ENCODE measurements at places on chromosomes 4 and X. TPM values are rescaled to one million over a fixed set of nuclear protein-coding genes. Genes with fewer than 3 reads are reported as not detected.

POF1B gene
- not detected for total RNA-seq

CUL4B gene
- 19.4 TPM for total RNA-seq

EFHC2 gene
- 0.28 TPM for total RNA-seq

CCDC120 gene
- under 0.01 TPM for total RNA-seq

CXCL13 gene
- total RNA-seq: not detected

ZC4H2 gene
- 9.2 TPM for total RNA-seq

GC gene
- not detected for total RNA-seq

PLS3 gene
- 252 TPM for total RNA-seq

LANCL3 gene
- total RNA-seq: not detected

HSFX3 gene
- not detected for total RNA-seq

CYTL1 gene
- 1.4 TPM for total RNA-seq

GAGE12E gene
- total RNA-seq: not detected

DNA sequence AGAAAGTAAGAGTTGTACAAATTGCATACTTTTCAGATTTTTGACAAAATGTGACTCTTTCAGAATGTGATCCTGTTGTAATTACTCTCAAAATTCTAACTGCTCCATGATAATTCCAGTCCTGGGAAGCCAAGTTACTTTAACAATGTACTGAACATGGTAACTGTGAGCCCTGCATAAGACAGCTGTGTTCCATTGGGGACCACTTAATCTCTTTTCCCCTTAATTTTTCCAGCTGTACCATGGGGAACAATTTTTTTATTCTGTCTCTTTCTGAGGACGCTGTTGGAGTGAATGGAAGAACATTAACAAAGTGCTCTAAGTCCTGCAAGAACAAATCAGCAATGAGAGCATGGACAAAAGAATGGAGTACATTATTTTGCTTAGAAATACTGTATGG is 95.8 kb downstream of the UPRT start:
- no peaks in the 10 kb centered on the region for H3K4me1 ChIP-seq
- no peaks in the 10 kb centered on the region for H3K36me3 ChIP-seq
- no peak overlapping the region for H3K4me3 ChIP-seq
- no peak overlapping the region for H3K27ac ChIP-seq

DNA sequence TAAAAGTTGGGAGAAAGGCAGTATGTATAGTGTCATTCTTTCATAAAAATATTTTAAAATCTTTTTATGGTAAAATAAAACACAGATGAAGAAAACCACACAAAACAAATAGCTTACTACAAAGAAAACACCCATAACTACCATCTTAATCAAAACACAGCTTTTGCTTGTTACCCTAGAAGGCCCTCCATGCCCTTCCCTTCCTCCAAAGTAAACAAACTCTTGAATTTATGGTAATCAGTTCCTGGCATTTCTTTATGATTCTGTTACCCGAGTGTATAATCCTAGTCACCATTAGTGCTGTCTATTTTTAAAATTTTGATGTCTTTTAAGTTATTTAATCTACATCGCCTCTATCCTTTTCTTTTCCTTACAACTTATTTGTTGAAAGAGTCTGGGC is 170.9 kb downstream of the APBB2 start:
- no peaks in the 10 kb centered on the region for H3K4me1 ChIP-seq
- H3K4me3 ChIP-seq: no peak overlapping the region
- H3K27ac ChIP-seq: no peak overlapping the region
- H3K36me3 ChIP-seq: no peaks in the 10 kb centered on the region
- DNase-seq: no peak
- no peaks in the 10 kb centered on the region for H3K27me3 ChIP-seq

GRCh38 chr4:174940002-174940401 is 21.8 kb downstream of the ADAM29 start:
- no peaks in the 10 kb centered on the region for H3K4me1 ChIP-seq
- H3K36me3 ChIP-seq: no peaks in the 10 kb centered on the region
- no peak overlapping the region for H3K4me3 ChIP-seq
- no peak for DNase-seq

DNA sequence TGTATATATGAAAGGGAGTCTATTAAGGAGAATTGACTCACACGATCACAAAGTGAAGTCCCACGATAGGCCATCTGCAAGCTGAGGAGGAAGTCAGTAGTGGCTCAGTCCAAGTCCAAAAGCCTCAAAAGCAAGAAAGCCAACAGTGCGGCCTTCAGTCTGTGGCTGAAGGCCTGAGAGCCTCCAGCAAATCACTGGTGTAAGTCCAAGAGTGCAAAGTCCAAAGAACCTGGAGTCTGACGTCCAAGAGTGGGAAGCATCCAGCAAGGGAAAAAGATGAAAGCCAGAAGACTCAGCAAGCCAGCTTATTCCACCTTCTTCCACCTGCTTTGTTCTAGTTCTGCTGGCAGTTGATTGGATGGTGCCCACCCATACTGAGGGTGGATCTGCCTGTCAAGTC is 104.1 kb downstream of the IL1RAPL2 start:
- H3K27me3 ChIP-seq: no peaks in the 10 kb centered on the region
- H3K27ac ChIP-seq: no peak overlapping the region
- no peaks in the 10 kb centered on the region for H3K4me1 ChIP-seq
- H3K36me3 ChIP-seq: no peaks in the 10 kb centered on the region
- no peak for DNase-seq
- H3K4me3 ChIP-seq: no peak overlapping the region

GRCh38 chr4:4730249-4730648 is 129.2 kb upstream of the MSX1 start:
- no peaks in the 10 kb centered on the region for H3K4me1 ChIP-seq
- H3K27ac ChIP-seq: no peak overlapping the region

DNA sequence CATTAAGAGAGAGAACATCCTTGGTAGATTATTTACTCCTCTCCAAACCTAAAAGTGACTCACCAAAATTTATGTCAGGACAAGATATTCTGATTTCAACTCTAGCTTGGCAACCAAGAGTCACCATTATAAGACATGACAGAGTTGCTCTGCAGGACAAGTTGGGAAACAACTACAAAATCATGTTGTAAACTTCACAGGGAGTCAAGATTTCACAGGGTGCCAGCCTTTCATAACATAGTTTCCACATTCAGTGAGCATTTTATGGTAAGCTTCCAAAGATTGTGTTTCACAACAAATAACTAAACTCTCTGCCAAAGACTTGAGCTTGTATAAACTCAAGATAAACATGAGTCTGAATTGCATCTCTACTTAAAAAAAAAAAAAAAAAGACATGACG is 121.0 kb upstream of the DIAPH2 start:
- no peaks in the 10 kb centered on the region for H3K27me3 ChIP-seq
- H3K4me1 ChIP-seq: no peaks in the 10 kb centered on the region
- no peak overlapping the region for H3K4me3 ChIP-seq
- no peak overlapping the region for H3K27ac ChIP-seq

DNA sequence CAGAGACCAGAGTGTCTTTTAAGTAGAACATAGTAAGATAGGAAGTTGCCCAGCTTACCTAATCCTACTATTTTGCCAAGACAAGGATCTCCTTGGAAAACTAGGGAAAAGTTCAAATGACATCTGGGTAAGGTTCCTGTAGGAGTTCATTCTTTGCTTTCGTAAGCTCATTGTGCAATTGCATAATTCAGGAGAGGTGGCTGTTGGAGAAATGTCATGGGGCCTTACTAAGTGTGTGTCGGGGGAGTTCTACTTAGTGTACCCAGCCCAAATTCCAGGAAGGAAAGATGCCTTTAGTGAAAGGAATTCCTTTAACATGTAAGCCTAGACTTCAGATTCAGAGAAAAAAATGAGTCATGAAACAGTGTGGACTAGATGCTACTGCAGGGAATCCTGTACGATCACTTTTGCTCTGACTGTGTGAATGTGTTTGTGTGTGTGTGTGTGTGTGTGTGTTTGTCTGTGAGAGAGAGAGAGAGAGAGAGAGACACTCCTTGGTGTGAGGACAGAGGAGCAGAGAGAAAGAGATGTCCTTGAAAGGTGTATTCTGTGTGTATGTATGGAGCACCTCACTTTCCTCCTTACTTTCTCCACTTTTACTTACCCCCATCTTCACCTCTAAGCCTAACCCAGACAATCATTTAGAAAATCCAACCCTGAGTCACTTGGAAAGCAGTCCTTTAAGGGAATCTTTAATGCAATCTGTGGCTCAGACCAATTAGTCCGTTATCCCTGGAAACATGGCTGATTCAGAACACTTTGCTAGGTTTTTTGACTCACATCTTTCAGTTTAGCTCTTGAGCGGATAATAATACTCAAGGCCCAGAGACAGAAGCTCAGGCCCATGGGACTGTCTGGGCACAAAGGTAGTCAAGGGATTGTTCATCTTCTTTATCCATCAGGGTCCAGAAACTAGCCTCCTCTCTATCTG is 114.5 kb upstream of the ACSL4 start:
- no peak overlapping the region for H3K4me3 ChIP-seq
- H3K27ac ChIP-seq: peak overlapping the region; percentile 87
- no peaks in the 10 kb centered on the region for H3K36me3 ChIP-seq
- H3K27me3 ChIP-seq: no peaks in the 10 kb centered on the region
- DNase-seq: peak; percentile 90
- H3K4me1 ChIP-seq: peaks cover 11% of the 10 kb centered on the region

- H3K4me1 ChIP-seq: no peaks in the 10 kb centered on the region
- 0 out of 2 replicates have a peak, but pooled peaks cover 2% of the 10 kb centered on the region for H3K36me3 ChIP-seq
- H3K4me3 ChIP-seq: no peak overlapping the region
- peak; percentile 25 for DNase-seq
Measured at GRCh38 chrX:46477435-46477834, 67.8 kb downstream of the ZNF674 start.

GRCh38 chrX:50402886-50403285 is 67.7 kb downstream of the DGKK start:
- no peaks in the 10 kb centered on the region for H3K4me1 ChIP-seq
- DNase-seq: no peak
- H3K27me3 ChIP-seq: peaks cover 2% of the 10 kb centered on the region
- H3K27ac ChIP-seq: no peak overlapping the region
- H3K4me3 ChIP-seq: no peak overlapping the region

DNA sequence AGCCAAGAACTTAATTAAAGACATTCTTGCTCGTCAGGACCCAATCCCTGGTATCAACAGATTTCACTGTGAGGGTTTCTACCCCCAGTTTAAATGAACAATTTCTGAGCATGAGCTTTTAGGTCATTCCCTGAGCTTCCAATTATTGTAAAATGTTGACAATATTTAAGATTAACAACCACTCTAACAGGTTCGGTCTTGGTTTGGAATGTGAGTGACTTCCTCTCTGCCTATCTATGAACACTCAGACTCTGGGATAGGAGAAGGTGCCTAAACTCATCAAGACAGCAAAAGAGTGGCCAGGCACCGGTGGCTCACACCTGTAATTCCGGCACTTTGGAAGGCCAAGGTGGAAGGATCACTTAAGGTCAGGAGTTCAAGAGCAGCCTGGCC is 82.9 kb upstream of the TMEM150C start:
- H3K36me3 ChIP-seq: no peaks in the 10 kb centered on the region
- no peak for DNase-seq
- H3K27me3 ChIP-seq: no peaks in the 10 kb centered on the region
- no peak overlapping the region for H3K27ac ChIP-seq

DNA sequence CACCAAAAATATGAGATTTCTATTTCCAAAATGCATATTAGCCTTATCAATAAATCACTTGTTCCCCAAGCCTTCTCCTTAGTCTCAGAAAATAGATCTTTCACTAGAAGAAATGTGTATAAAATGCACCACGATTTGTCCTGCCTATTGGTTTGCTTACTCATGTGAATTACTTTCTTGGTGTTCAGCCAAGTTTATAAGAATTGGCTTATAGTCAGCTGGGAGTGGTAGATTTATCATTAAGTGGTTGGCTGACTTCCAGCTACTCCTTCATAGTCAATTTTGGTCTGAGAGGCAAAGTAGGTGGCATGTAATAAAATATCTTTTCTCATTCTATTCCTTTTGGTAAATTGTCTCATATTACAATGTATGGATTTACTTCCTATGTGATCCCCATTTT is 1.3 kb downstream of the SULT1E1 start:
- H3K4me1 ChIP-seq: no peaks in the 10 kb centered on the region
- H3K27ac ChIP-seq: no peak overlapping the region
- DNase-seq: no peak
- no peak overlapping the region for H3K4me3 ChIP-seq
- H3K36me3 ChIP-seq: no peaks in the 10 kb centered on the region

DNA sequence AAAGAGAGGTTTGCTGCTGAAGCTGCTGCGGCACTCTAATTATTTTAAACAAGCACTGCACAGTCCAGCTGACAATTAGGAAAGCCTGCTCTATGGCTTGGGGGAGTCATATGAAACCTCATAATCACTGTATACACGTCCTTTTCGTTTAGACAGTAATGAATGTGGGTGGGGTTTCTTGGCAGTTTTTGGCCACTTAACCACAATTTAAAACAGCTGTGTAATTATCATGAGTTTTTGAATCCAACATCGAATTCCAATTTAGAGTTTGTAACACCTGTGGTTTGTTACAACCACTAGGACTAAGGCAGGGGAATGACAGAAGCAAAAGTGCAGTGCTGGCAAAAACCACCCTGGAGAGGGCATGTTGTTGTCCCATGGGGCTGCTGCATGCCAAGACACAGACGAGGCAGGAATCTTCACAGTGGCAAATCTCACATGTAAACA is 99.5 kb downstream of the CXXC4 start:
- H3K27me3 ChIP-seq: no peaks in the 10 kb centered on the region
- no peak overlapping the region for H3K4me3 ChIP-seq
- no peak for DNase-seq
- H3K4me1 ChIP-seq: no peaks in the 10 kb centered on the region
- H3K27ac ChIP-seq: no peak overlapping the region

GRCh38 chr4:99117876-99118693 is 26.0 kb downstream of the ADH4 start:
- no peaks in the 10 kb centered on the region for H3K27me3 ChIP-seq
- no peak overlapping the region for H3K4me3 ChIP-seq
- no peaks in the 10 kb centered on the region for H3K36me3 ChIP-seq
- H3K27ac ChIP-seq: no peak overlapping the region
